ENCODE measurements at places on chromosomes 1 and 21.
A peak's percentile ranks its signal among the peaks of the same experiment; 100 is the strongest.

DNA sequence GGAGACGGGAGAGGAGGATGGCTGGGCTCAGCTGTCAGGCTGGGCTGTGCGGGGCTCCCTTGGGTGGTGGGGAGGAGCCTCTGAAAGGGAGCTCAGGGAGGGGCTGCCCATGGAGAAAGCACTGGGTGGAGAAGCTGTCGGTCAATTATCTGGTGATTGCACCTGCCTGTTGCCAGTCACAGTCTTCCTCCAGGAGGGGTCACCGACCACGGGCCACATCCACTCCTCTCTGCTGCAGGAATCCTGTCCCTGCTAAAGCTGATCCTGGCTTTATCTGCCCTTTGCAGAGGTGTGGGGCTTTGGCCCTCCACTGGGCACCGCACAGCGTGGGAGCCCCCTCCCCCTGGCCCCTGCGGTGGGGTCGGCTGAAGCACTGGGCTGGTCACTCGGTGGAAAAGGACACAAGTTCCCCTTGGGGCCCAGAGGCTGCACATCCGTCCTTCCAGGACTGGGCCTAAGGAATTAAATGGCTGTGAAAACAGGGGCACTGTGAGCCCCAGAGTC, 21.8 kb upstream of the COL18A1 start:
- DNase-seq, result no peak

GRCh38 chr1:86906419-86906818, 7.5 kb downstream of the SELENOF start:
- DNase-seq, result no peak

GRCh38 chr1:17078991-17079868, 25.4 kb upstream of the SDHB start:
- DNase-seq, result peak; percentile 57

GRCh38 chr1:116389686-116390085, 16.6 kb downstream of the ATP1A1 start:
- DNase-seq, result no peak

- no peak for DNase-seq
These were observed 5.0 kb upstream of the ARL8A start for GRCh38 chr1:202149566-202149965.

DNA sequence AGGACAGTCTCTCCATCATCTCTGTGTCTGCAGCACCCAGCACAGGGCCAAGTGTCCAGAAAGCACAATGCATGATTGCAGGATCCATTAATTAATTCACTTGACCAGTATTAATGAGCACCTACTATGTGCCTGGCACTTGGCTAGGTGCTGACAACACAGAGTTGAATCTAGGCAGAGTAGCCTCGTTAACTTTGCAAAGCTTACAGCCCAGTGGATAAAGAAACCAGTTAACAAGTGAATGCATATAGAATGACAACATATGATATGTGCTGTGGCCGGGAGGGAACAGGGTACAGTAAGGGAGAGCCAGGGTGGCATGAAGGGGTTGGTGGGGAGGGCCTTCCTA, 10.9 kb downstream of the SLC1A7 start:
- no peak for DNase-seq

DNA sequence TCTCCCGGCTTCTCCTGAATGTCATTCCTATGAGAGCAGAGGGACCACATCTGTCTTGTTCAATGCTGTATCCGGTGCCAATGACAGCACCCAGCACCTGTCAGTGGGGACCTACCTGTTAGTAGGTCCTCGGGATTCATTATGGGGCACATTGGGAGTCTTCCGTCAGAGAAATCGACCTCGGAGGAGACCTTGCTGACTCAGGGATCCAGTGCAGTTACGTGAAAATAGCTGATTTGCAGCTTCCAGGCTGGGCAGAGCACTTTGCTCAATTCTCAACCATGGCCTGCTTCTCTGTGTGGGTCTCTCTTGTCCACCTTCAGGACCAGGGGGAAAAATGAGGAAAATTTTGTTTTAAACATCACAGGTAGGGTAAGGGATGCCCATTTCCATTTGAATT, 130.2 kb downstream of the PRDM2 start:
- DNase-seq, result no peak

GRCh38 chr21:45788637-45789506, 145.3 kb downstream of the PCBP3 start:
- no peak for DNase-seq

DNA sequence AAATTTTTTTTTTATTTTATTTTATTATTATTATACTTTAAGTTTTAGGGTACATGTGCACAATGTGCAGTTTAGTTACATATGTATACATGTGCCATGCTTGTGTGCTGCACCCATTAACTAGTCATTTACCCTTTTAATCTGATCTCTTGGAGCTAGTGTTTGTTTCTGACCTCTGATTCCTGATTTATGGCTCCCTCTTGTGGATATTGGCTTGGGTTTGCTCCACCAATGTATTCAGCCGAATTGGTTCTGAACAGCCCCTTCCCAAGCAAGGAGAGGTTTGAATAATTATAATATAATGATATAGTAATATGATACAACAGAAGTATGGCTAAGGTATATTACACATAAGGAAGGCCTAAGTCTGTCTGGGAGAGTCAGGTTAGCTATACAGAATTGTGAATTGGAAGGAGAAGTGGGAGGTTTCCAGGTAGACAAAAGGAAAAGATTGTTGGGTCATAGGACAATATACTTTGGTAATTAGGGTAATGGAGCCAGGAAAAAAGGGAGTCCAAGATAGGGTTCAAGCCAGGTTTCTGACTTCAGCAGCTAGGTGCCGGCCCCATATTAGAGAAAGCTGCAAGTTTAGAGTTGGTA, 53.1 kb upstream of the HMCN1 start:
- peak; percentile 76 for DNase-seq

All from suppressor macrophage treated with lipopolysaccharide for 4 hours (primary cell).